ENCODE measurements at places on chromosomes 5 and 9. TPM values are rescaled to one million over a fixed set of nuclear protein-coding genes. Genes with fewer than 3 reads are reported as not detected.

The BTNL9 gene
- total RNA-seq: 0.98 TPM

The TAF11L10 gene
- total RNA-seq: not detected

The PROB1 gene
- 2.8 TPM for total RNA-seq

The MEIKIN gene
- total RNA-seq: not detected

The SHOC1 gene
- 0.04 TPM for total RNA-seq

The NUTM2F gene
- 0.62 TPM for total RNA-seq

The CARTPT gene
- total RNA-seq: not detected

The TAS2R1 gene
- total RNA-seq: 0.11 TPM

The SOHLH1 gene
- total RNA-seq: 0.09 TPM

The TMEM252 gene
- total RNA-seq: not detected

The MELK gene
- 21.1 TPM for total RNA-seq

The PCBD2 gene
- 4.3 TPM for total RNA-seq

The PAXX gene
- total RNA-seq: 37.4 TPM

The ARL15 gene
- total RNA-seq: 51.3 TPM

DNA sequence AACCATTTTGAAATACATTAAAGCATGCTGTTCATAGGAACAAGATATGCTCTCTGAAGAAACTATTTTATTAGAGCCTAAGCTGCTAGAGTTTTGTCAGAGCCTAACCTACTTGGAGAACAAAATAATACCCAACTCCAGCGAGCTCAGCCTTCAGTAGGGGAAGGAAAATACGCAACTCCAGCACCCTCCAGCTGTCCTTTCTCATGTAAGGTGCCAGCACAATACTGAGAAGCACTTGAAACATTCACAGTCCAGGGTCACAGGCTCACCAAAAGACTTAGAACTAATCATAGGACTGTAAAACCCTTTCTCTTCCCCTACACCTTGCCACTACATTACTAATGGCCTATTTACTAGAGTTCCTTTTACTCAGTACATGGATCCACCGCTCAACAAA lies 18.9 kb downstream of the DPYSL3 start:
- no peak for ATAC-seq

GRCh38 chr9:116274293-116274692 lies 120.7 kb downstream of the PAPPA start:
- ATAC-seq: no peak

- no peak for ATAC-seq
Observed at GRCh38 chr5:31944684-31945445, 229.3 kb downstream of the GOLPH3 start.

GRCh38 chr9:16217943-16218701 lies 652.3 kb downstream of the BNC2 start:
- ATAC-seq: peak; percentile 99

DNA sequence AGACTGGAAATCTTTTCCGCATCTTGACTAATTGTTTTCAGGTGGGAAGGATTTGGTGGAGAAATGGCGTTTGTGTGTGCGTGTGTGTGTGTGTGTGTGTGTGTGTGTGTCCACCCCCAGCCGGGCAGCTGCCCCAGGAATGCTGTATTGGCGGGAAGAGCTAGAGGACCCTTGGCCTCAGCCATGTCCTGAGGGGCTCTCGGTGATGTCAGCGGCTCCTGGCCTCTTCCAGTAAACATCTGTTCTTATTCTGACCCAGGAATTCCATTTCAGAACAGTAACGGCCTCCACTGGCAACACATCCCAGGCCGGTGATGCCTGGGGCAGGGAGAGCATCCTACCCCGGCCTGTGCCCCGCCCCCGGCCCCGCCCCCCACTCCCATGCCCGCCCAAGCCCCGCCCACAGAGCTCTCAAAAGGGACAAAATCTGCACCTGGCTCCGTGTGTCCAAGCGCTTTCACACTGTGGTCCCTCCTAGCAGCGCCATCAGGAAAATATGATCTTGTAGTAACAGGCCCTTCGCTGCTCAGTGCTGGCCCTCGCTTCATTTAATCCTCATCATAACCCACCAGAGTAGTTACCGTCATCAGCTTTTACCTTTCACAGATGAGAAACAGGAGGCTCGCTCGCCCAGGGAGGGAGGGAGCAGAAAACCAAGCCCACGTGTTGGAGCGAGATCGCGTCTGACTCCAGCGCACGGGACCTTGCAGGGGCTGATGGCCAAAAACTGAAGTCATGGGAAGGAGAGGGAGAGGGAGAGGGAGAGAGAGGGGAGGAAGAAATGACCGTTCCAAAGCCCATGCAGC lies 18.9 kb downstream of the ADAMTS2 start:
- peak; percentile 43 for ATAC-seq

GRCh38 chr5:77546-77945 lies 14.4 kb upstream of the PLEKHG4B start:
- ATAC-seq: no peak

DNA sequence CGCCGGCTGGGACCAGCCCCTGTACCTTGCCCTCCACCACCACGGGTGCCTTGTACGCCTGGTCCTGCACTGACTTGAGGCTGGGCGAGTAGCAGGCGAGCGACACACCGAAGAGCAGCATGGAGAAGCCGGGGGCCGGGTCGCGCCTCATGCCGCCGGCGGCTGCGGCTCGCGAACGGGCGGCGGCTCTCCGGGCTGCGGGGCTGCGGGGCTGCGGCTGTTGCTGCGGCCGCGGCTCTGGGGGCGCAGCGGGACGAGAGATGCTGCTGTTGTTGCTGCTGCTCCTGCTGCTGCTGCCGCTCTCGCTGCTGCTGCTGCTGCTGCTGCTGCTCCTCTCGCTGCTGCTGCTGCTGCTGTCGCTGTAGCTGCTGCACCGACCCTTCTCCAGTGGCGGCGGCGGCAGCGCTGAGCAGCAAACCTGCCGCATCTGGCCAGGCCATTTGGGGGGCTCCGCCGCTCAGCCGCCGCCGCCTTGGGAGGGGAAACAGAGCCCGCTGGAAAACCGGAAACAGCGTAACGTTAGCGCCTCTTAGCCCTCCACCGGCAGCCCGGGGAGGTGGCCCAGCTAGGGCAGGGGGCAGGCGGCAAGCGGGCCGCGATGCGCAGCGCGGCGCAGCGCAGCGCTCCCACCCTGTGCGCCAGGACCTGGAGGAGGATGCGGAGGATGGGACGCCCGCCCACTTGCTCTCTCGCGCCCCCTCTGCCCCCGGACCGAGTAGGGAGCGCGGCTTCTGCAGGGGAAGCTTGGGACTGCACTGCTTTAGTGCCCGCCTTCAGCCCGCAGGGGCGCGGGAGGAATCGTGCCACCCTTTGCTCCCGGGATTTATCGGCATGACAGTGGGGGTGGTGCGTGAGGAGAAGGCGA lies at the start of gene NRG2:
TSS of gene NRG2 (minus strand) at position 657 of the 865 bp plus-strand sequence.
- peak; percentile 97 for ATAC-seq

DNA sequence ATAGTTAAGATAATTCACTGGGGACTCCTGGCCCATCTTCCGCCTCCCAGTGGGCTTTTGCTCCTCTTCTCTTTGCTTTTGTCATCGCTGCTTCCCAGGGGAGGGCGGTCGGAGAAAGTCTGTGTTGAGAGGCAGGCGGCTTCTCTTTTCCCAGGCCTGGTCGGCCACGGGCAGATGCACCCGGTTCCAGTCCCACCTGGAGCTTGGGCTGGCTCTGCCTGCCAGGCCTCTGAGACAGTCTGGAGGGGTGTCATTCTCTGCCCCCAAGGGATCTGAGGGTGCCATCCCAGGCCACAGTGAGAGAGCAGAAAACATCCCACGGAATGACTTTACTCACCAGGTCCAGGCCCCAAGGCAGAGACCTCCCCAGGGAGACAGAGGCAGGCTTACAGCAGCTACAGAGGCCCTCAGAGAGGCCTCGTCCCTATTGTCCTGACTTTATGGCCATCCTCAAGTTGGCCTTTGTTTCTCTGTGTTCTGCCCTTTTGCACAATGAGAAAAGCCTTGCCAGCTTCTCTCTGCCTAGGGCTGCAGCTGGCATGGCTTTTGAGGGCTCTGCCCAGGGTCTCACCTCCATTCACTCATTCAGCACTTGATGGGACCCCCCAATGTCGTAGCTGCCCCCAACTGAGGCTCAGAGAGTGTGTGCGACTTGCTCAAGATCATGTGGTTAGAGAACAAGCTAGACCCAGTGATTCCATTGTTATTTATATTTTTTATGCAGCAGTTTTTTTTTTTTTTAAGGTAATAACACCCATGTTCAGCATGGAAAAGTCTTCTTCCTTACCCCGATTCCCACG lies 44.2 kb upstream of the BOD1 start:
- ATAC-seq: peak; percentile 18

- no peak for ATAC-seq
Observed at GRCh38 chr5:133423011-133423617, 189.2 kb downstream of the FSTL4 start.

DNA sequence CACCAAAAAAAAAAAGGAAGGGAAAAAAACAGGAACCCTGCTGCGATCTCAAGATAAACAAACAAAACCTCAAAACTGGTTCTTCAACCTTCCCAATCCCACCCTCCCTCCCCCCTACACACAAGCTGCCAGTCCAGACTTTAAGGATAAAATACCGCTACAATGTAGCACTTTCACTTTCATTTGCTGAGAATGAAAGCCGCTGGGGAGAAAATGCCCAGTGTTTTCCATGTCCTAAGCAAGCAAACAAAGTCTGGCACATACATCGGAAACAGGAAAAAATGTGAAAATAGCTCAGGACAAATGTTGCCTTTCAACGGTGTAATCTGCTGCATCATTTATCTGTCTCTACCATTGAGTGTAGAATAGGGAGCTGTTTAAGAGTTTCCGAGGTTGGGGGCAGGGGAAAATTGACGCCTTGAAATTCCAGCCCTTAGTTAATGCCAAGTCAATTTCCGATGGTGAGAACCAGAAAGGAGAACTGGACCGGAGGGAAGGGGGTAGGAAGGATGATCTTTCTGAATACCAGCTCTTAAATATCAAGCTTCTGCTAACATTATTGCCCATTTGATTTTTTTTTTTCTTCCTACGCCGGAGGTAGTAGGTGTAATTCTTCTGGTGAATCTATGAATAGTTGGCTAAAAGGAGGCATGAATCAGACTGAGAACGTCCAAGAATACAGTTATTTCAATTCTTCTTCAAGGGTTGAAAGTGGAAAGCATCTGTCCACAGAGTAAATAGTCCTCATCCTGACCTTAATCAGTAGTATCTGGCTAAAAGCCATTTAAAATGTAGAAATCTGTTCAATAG lies 1.2 kb upstream of the ADAMTS6 start:
- peak; percentile 20 for ATAC-seq

DNA sequence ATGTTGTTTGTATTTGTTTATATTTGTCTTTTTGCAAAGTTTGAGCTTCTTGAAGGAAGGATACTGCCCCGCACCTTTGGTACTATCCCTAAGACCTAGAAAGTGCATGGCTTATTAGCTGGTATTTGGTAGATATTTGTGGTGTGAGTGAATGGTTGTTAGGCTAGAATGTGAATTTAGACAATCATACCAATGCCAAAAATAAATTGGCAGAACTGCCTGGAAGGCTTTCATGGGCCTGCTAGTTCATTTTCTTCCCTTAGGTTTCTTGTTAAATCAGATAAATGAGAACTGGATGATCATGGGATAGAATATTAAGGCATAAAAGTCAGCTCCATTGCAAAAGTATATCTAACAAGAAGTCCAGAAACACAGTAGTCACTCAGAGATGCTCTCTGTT lies 147.5 kb upstream of the TSLP start:
- no peak for ATAC-seq

DNA sequence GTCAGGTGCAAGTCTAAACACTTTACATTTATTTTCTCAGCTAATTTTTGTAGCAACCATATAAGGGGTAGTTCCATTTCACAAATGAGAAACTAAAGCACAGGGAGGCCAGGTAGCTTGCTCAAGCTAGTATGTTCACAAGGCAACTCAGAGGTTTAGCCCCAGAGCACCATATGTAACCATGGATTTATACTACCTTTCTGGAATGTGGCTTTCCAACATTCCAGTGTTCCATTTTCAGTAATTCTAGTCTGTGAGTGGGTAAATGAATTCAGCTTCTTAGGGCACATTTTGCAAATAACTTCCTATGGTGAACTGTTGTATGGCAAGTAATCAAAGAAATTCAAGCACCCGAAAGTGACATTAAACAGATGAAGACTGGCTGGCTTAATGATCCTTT lies 25.0 kb upstream of the CAST start:
- no peak for ATAC-seq

- no peak for ATAC-seq
Observed at GRCh38 chr5:144085381-144085780, 85.1 kb downstream of the YIPF5 start.

DNA sequence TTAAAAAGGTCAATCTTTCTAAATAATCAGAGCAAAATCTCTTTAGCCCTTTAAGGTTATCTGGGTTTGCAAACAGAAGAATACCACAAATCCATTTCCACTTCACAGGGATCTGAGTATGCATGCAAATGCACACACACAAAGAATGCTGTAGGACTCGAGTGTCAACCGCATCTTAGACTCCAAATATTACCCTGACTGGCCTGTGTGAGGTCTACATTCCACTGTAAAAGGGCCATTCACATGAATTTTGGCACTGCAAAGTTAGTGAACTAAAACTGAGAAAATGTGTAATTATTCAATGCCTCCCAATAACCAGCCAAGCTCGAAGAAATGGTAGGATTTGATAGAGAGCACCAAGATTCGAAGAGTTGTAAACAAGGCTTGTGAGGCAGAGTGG lies 199.9 kb downstream of the AGTPBP1 start:
- peak; percentile 36 for ATAC-seq

DNA sequence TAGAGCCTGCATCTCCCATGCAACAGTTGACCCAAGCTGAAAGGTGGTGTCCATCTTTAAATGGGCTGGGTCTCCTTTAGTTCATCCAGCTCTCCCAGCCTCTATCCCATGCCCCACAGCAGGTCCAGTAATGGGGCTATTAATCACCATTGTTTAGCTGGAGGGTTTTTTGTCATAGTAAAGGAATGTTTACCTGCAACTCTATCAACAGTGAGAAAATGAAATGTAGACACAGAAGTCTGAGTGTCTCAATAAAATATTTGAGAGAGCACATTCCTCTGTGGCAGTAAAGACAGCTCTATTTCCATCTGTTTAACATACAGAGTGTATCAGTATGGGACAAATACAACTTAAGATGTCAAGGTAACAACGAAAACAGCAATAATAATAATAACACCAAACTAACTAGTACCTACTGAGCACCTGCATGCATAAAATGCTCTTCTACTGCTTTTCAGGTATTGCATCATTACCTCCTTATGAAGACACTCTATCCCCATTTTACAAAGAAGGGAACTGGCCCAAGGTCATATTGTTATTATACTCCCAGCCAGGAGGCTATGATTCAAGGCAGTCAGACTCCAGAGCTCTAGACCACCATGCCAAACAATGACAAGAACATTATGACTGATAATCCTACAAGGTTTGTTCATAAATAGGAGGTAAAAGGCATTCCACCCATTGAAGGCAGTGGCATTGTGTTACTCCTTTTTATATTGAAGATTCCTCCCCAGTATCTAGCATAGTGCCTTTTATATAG lies 21.0 kb upstream of the C5orf58 start:
- ATAC-seq: no peak

GRCh38 chr5:110973510-110973909 lies 98.0 kb upstream of the TSLP start:
- ATAC-seq: no peak

- ATAC-seq: peak; percentile 64
Observed at GRCh38 chr9:34158362-34158869, 20.4 kb upstream of the UBAP1 start.

GRCh38 chr5:17361331-17361730 lies 136.7 kb upstream of the TAF11L2 start:
- no peak for ATAC-seq

- peak; percentile 4 for ATAC-seq
Observed at GRCh38 chr5:177312649-177313181, 1.0 kb upstream of the MXD3 start.

- no peak for ATAC-seq
Observed at GRCh38 chr5:97355775-97356174, 172.7 kb upstream of the RIOK2 start.

- no peak for ATAC-seq
Observed at GRCh38 chr5:112283943-112284929, 134.8 kb downstream of the EPB41L4A start.

Data from motor neuron (in vitro differentiated cells).